Thoracic aorta (tissue), 2 donors: ENCODE measurements at places on chromosomes 6 and 20. TPM values are rescaled to one million over a fixed set of nuclear protein-coding genes. Genes with fewer than 3 reads are reported as not detected.

The PCMT1 gene
- 86.0 TPM for total RNA-seq

The PSORS1C2 gene
- total RNA-seq: not detected

The UNC93A gene
- not detected for total RNA-seq

The GTSF1L gene
- not detected for total RNA-seq

The MUC21 gene
- total RNA-seq: not detected

The ADGRF4 gene
- not detected for total RNA-seq

The FAM83D gene
- 5.7 TPM for total RNA-seq

The GMEB2 gene
- 10.0 TPM for total RNA-seq

The RIPPLY2 gene
- not detected for total RNA-seq

The RAET1L gene
- not detected for total RNA-seq
